ENCODE measurements at places on chromosomes 1 and 21.

GRCh38 chr1:23083714-23084480, 64.6 kb downstream of the KDM1A start:
- no peak for DNase-seq

GRCh38 chr1:68633141-68633919, 136.4 kb upstream of the DEPDC1 start:
- peak; percentile 50 for DNase-seq

DNA sequence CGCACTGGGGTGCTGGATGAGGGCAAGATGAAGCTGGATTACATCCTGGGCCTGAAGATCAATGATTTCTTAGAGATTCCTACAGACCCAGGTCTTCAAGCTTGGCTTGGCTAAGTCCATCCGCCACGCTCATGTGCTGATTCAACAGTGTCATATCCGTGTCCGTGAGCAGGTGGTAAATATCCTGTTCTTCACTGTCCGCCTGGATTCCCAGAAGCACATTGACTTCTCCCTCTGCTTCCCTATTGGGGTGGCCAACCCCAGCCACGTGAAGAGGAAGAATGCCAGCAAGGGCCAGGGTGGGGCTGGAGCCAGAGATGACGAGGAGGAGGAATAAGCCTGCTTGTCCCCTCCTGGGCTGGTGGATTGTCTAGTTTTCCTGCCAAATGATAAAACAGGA, 2.2 kb upstream of the CBR3 start:
- no peak for DNase-seq

DNA sequence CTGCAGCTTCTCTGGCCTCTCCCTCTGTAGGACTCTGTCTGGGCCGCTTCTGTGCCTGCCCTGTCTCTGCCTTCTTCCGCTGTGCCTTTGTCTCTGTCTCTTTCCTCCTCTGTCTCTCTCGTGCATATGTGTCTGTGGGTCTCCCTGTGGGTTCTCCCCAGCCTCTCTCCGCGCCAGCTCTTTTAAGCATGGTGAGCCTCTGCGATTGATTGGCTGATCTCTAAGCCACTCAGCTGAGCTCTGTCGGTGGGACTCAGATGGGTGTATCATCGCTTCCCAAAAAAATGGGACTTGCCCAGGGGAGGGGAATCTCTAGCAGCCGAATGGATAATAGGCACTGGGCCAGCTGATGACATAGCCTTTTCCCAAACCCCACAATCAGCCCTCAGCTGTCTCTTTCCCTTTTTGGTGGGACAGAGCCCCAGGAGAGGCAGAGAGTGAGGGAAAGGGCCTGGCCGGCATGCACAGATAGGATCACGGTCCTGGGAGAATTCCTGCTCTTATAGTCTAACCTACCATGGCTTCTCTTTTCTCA, at the start of gene ADAMTS4:
TSS of gene ADAMTS4 (minus strand) at position 158 of the 535 bp plus-strand sequence. CDS start 427 bp downstream, outside the sequence.
- DNase-seq, result no peak

- DNase-seq, result peak; percentile 30
These were observed 42.6 kb downstream of the KIRREL1 start for GRCh38 chr1:158035976-158036583.

- DNase-seq, result no peak
These were observed 130.8 kb downstream of the BRINP2 start for GRCh38 chr1:177301425-177302124.

DNA sequence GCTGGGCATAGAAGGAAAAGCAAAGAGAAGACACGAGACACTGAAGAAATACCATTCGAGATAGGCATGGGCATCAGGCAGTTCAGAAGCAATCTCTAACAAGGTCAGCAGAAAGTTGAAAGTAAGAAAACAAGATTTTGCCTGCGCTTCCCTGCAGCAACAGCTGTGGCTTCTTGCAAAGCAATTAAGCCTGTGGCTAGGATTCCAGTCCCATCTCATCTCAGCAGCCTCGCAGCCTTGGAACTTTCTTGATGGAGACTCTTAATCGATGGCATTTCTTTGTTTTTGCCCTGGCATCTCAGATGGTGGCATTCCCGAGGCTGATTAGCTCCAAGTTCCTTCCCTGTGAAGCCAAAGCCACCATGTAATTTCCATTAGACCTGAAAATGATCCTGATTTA, 64.6 kb upstream of the SPAG17 start:
- no peak for DNase-seq
